ENCODE measurements at places on chromosomes 2 and 18.

DNA sequence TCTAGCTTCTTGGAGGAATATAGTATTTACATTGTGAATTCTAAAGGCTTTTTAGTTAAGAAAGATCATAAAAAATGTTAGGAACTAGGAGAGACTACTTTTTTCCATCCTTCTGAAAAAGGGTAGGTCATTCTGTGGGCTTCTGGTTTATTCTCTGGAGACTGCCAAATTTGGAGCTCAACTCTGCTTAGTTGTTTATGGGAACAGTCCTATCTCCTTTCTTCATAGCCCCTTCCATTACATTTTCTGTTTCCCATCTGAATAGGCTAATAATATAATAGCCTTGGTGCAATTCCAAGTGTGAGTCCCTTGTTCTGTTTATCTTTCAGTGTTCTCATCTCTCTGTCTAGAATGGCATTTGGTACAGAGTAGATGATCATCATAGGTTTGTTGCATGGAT is 15.6 kb downstream of the LAMA3 start:
- DNase-seq, result no peak

- DNase-seq, result no peak
Observed at GRCh38 chr2:31317396-31317795, 83.4 kb downstream of the EHD3 start.

- DNase-seq, result no peak
Observed at GRCh38 chr2:45260946-45261345, 251.7 kb upstream of the SIX2 start.

GRCh38 chr2:196681510-196681909 is 42.0 kb downstream of the CCDC150 start:
- no peak for DNase-seq

DNA sequence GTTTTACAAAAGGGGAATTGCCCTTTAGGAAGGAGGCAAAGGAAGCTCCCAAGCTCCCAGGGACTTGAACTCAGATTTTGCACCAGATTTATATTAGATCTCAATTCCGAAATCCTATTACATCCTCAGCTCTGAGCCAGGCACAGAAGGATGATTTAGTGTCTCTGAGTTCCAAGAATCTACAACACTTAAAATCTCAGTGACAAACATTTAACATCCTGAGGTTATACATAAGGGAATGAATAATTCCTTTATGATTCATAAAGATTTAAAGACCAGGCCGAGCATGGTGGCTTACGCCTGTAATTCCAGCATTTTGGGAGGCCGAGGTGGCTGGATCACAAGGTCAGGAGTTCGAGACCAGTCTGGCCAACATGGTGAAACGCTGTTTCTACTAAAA is 16.5 kb upstream of the SLC20A1 start:
- DNase-seq, result no peak

Measured in right hindlimb (tissue), 1 donor.